H9 (cell line): ENCODE measurements at places on chromosomes 11 and 22. TPM values are rescaled to one million over a fixed set of nuclear protein-coding genes. Genes with fewer than 3 reads are reported as not detected.

The MIOX gene
- total RNA-seq, result 1.4 and 1.5 TPM in 2 replicates

The GLYAT gene
- total RNA-seq, result not detected in 2 replicates

The GLYATL1 gene
- 2.1 and 2.8 TPM in 2 replicates for total RNA-seq

The C11orf52 gene
- 4.0 and 4.4 TPM in 2 replicates for total RNA-seq

The FLRT1 gene
- total RNA-seq, result 0.24 and 0.31 TPM in 2 replicates

The CRYBA4 gene
- total RNA-seq, result 0.37 and 0.52 TPM in 2 replicates

The KCNK4 gene
- 0.28 and 0.31 TPM in 2 replicates for total RNA-seq

The OR51S1 gene
- not detected in 2 replicates for total RNA-seq

The OR52I1 gene
- total RNA-seq, result not detected in 2 replicates

GRCh38 chr11:79369055-79369454 is 71.8 kb downstream of the TENM4 start:
- DNase-seq, result no peak

DNA sequence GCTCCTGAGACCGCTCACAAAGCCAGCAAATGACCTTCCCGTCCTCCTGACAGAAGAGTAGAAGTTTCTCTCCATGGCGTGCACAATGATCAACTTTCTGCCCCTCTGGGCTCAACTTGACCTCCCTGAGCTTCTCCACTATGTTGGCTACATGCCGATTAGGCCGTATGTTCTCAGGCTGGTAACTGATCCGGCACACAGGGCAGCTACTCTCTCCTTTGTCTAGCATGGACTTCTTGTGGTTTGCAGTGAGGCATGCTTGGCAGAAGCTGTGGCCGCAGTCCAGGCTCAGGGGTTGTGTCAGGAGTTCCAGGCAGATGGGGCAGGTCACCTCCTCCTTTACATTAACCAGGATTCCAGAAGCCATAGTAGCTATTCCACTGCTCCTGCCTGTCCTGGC is 5.1 kb downstream of the TRIM5 start:
- DNase-seq, result no peak

GRCh38 chr11:19892387-19892786 is 179.8 kb downstream of the NAV2 start:
- DNase-seq, result peak; percentile 39

- no peak for DNase-seq
These were observed 338.6 kb downstream of the TTC28 start for GRCh38 chr22:28341001-28341400.

DNA sequence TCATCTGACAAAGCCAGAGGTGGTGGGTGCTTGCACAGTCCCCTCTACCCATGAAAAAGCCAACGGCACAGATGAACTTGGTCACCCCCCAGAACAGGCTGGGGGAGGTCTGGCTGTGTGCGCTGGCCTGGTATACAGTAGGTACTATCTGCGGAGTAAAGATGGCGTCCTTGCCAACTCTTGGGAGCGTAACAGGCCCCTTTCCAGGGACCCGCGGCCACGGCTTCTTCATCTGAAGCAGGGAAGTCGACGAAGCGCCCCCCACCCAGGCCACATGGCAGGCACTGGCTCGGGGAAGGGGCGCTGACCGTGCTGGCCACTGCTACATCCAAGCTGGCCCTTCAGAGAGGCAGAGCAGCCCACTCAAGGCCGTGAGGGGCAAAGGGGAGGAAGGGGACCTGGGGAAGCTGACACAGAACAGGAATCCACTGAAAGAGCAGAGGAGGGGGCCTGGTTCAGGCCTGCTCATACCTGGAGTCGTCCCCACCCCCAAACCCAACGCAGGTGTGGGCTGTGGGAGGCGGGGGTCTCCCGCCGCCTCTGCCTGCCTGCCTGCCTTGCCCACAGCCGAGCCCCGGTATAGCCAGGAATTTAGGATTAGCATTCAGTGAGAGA is 75.7 kb downstream of the CELSR1 start:
- no peak for DNase-seq

GRCh38 chr22:25569983-25570382 is 5.5 kb downstream of the GRK3 start:
- DNase-seq, result no peak

GRCh38 chr11:122733318-122733717 is 77.8 kb downstream of the UBASH3B start:
- no peak for DNase-seq

- no peak for DNase-seq
These were observed 86.1 kb upstream of the RASSF10 start for GRCh38 chr11:12922980-12923507.

GRCh38 chr11:122100037-122100755 is 15.8 kb downstream of the BLID start:
- peak; percentile 67 for DNase-seq

- no peak for DNase-seq
These were observed 283.4 kb upstream of the SYN3 start for GRCh38 chr22:33341611-33342010.

GRCh38 chr22:19904174-19904856 is 37.3 kb upstream of the COMT start:
- DNase-seq, result no peak

DNA sequence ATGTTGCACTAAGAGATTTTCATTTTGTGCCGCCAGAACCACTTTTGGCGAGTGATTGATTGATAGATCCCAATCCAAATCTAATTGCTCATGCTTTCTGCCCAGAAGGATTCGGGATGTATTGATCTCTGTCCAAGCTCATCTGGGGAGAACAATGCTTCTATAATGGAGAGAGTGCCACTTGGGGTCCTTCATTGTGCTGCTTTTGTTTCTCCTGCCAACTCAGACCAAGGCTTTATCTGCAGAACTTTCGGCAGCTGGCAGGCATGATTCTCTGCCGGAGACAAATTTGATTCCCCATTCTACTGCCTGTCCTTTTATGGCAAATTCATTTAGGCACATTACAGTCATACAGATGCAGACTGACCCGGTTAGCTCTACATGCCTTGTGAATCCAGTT is 62.9 kb upstream of the NTM start:
- DNase-seq, result no peak

GRCh38 chr11:208181-208916 is 841 bp downstream of the RIC8A start:
- DNase-seq, result peak; percentile 70

GRCh38 chr11:44246726-44247125 is 63.2 kb downstream of the ALX4 start:
- no peak for DNase-seq
